ENCODE measurements at places on chromosomes 2 and 18. TPM values are rescaled to one million over a fixed set of nuclear protein-coding genes. Genes with fewer than 3 reads are reported as not detected.

Gene LIMS3
- total RNA-seq = 2.1 TPM

Gene SERPINB7
- total RNA-seq = not detected

Gene ALPP
- total RNA-seq = 0.09 TPM

Gene SCN7A
- total RNA-seq = 57.8 TPM

Measured in muscle of leg (tissue), 16 donors.